ENCODE measurements at places on chromosomes 12 and 14.

GRCh38 chr14:51849097-51849496 is 11.3 kb upstream of the GNG2 start:
- no peak for DNase-seq

DNA sequence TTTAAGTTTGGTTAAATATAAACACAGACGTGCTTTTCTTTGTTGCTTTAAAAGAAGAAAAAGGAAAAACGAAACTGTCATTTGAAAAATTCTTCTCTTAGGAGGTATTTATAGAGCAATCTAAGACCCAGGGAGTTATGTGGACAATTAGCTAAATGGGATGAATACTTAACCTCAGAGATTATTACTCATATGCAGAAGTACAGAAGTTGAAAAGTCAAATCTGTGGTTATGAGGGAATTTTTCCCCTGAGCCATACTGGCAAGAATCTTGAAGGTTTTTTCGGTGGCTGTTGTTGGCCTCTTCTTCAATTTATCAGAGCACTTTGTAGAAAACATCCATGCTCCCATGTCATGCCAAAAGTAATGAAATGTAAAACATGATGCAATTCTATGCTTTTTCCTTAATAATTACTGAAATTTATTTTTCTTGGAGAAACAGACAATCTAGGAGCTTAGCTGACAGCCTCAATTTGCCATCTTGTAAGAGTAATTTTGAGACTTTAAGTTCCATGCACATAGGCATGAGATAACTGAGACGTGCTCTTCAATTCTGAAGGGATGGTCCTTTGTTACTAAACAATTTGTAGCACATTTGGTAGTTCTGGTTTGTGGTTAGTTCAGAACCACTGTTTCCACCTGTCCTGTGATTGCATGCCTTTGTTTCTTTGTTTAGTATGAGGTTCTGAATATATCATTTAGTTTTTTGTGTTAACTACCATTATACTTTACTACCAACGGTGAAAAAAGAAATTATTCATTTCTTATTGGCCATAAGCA is 126.6 kb downstream of the BCAT1 start:
- no peak for DNase-seq

DNA sequence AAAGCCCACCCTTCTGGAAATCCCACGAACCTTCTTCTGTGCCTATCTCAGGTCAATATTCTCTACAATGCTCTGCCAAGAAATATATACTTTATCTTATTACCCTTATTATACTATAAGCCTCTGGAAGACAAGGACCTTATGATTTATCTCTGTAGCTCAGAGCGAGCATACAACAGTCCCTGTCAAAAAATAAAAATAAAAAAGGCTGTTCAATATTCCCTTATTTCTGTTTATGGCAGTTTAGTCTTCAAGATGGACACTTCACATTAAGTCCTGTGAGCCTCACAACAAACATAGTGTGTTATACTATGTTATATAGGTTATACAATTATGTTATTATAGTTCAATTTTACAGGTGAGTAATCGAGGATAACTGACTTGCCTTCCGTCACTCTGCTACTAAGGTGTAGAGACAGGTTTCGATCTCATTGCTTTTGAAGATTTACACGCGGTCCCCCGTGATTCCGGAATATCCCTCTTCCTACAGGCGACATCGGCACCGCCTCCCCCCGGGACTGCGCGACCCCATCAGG is 562 bp downstream of the EAPP start:
- no peak for DNase-seq

GRCh38 chr14:68767248-68767645 is 25.6 kb downstream of the ZFP36L1 start:
- no peak for DNase-seq

- DNase-seq: no peak
These were observed 306.3 kb downstream of the ATP23 start for GRCh38 chr12:58247633-58248032.

GRCh38 chr14:60859525-60859924 is 121.4 kb downstream of the TRMT5 start:
- DNase-seq: no peak

- no peak for DNase-seq
These were observed 97.8 kb downstream of the NOVA1 start for GRCh38 chr14:26500028-26500427.

- DNase-seq: no peak
These were observed 56.5 kb downstream of the PRIMA1 start for GRCh38 chr14:93731753-93732152.

- no peak for DNase-seq
These were observed 206.4 kb upstream of the GZMB start for GRCh38 chr14:24840204-24840893.

- DNase-seq: no peak
These were observed 7.4 kb upstream of the GABARAPL1 start for GRCh38 chr12:10205220-10205807.

- DNase-seq: no peak
These were observed 186.8 kb upstream of the TMTC1 start for GRCh38 chr12:29970501-29970900.

DNA sequence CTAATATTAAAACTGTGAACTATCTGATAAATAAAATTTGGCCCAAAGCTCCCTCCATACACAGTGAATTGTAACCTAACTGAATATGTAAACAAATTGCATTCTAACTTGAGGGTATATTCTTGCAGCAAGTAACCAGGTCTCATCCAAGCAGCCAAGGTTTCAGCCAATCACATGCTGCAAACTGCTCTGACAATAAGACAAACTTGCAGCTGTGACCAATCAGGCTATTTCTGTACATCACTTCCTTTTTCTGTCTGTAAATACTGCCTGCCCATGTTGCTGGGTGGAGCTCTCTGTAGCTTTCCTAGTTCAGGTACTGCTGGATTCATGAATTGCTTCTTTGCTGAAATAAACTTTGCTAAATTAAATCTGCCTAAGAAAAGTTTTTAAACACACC is 499.0 kb downstream of the GALC start:
- DNase-seq: no peak

GRCh38 chr14:93961620-93962019 is 14.8 kb downstream of the ASB2 start:
- no peak for DNase-seq

GRCh38 chr12:120261951-120262851 is 3.3 kb downstream of the PXN start:
- no peak for DNase-seq

DNA sequence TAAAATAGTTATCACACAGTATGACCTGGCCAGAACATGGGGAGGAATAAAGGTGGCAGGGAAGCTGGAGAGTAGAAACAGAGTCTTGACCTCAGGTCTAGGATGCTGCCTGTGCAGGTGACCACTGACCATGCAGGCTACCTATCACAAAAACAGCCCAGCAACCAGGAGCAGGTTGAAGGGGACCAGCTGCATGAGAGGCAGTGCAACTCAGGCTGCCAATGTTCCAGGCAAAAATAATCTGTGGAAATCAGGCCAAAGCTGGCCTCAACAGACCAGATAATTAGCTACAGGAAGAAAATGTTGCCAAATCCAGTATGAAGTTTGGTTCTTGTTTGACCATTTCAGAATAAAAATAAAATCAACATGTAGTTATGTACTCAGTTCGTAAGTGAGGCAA is 72.6 kb downstream of the PDE6H start:
- DNase-seq: no peak

DNA sequence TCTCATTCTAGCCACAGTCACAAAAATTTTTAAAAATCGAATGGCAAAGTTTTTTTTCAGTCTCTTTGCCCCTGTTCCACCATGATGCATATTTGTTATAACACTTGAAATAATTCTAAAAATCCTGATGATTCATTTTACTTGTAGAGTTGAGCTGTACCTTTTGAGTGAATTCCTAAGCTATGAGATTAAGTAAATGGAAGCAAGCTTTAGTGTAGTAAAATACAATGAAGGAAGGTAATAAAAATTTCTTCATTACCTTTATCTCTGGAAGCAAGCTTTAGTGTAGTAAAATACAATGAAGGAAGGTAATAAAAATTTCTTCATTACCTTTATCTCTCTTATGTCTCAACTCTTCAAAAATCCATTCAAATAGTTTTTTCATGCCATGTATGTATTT is 46.1 kb downstream of the TMTC3 start:
- no peak for DNase-seq

GRCh38 chr12:108854451-108855283 is 2.7 kb downstream of the SSH1 start:
- DNase-seq: no peak

- no peak for DNase-seq
These were observed 20.9 kb downstream of the PUS7L start for GRCh38 chr12:43737646-43738045.

- DNase-seq: no peak
These were observed 166.3 kb downstream of the KIF26A start for GRCh38 chr14:104304451-104305351.
